ENCODE measurements at places on chromosomes 1 and 21.
A peak's percentile ranks its signal among the peaks of the same experiment; 100 is the strongest.

DNA sequence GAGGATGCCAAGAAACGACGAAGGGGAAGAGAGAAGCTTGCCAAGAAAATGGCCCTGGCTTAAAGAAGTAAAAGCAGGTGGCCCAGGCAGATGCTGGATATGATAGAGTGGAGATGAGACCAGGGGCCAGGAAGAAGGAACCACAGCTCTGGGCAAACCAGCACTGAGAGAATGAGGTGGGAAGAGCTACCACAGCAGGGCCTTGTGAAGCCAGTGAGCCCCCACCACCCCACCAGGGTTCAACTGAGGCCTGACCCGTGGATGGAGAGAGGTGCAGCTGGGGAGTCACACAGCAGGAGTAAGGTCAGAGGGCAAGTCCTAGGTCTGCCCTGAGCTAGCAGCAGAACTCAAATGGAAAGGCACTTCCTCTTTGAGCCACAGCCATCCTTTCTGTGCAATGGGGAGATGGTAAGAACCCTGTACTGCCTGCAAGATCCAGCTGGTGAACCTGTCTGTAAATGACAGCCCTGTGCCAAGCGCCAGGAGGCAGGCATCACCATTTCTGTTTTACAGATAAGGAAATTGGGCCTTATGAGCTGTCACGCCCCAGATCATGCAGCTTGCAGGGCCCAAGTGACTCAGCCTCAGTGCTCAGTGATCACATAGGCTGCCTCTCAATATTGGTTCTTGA lies 8.5 kb downstream of the SH3BGRL3 start:
- H3K4me1 ChIP-seq: peaks cover 17% of the 10 kb centered on the region
- no peak overlapping the region for H3K27ac ChIP-seq
- DNase-seq: no peak
- no peaks in the 10 kb centered on the region for H3K27me3 ChIP-seq
- no peaks in the 10 kb centered on the region for H3K36me3 ChIP-seq
- H3K4me3 ChIP-seq: no peak overlapping the region

DNA sequence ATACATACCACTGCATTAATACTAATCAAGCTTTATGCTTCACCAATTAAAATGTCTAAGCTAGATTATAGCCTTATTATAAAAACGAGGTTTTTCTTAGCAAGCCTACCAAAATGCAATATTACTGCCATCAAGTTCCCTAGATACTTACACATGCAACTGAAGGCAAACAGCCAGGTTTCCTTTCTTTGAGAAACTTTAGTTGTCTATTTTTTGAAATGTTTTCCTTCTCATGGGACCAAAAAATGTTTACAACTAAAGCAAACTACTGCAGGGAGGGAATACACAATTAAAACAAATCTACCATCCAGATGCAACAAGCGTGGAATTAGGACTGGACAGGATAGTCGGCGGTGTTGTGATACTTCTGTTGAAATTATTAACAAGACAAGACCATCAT lies 1.3 kb downstream of the ZNF644 start:
- peaks cover 17% of the 10 kb centered on the region for H3K36me3 ChIP-seq
- DNase-seq: no peak
- peak overlapping the region; percentile 85 for H3K4me3 ChIP-seq
- H3K27ac ChIP-seq: peak overlapping the region; percentile 96
- H3K27me3 ChIP-seq: no peaks in the 10 kb centered on the region

GRCh38 chr1:56532350-56532683 lies 47.0 kb downstream of the PLPP3 start:
- H3K27me3 ChIP-seq: no peaks in the 10 kb centered on the region
- H3K4me3 ChIP-seq: no peak overlapping the region
- H3K27ac ChIP-seq: no peak overlapping the region
- no peak for DNase-seq

GRCh38 chr21:36175771-36176565 lies 19.3 kb downstream of the DOP1B start:
- no peaks in the 10 kb centered on the region for H3K36me3 ChIP-seq
- no peak overlapping the region for H3K27ac ChIP-seq
- H3K4me3 ChIP-seq: no peak overlapping the region
- H3K4me1 ChIP-seq: no peaks in the 10 kb centered on the region

DNA sequence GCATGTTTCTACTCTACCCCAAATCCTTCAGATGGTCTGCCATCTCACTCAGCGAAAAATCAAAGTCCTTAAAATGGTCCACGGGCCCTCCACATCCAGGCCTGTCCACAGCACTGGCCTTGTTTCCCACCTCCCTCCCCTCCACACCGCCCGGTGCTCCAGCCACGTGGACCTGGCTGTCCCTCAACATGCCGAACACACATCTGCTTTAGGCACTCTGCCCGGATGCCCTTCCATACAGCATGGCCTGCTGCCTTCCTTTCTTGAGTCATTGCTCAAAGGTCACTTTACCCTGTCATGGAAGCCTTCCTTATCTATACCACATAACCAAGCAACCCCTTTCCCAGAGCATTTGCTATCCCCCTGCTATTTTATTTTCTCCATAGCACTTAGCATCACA lies 143.0 kb downstream of the DNM3 start:
- H3K36me3 ChIP-seq: no peaks in the 10 kb centered on the region
- H3K4me1 ChIP-seq: no peaks in the 10 kb centered on the region
- H3K27me3 ChIP-seq: no peaks in the 10 kb centered on the region
- H3K4me3 ChIP-seq: no peak overlapping the region
- no peak overlapping the region for H3K27ac ChIP-seq
- DNase-seq: no peak

DNA sequence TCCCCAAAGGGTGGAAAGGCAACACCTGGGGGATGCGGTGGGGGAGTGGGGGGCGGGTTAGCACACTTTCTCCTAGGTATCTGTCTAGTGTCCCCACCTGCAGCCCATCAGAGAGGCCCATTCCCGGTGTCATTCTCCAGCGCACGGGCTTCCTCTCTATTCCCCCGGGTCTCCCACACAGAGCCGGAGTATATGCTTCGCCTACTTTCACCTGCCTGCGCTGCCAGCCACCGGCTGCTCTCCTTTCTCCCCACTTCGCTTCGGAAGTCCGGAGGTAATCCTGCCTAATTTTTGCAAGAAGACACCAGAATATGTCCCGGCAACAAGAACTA lies 852 bp downstream of the RGS7 start:
- H3K27me3 ChIP-seq: peaks cover 18% of the 10 kb centered on the region
- DNase-seq: no peak
- H3K4me1 ChIP-seq: peaks cover 2% of the 10 kb centered on the region
- no peak overlapping the region for H3K27ac ChIP-seq
- peak overlapping the region; percentile 65 for H3K4me3 ChIP-seq

DNA sequence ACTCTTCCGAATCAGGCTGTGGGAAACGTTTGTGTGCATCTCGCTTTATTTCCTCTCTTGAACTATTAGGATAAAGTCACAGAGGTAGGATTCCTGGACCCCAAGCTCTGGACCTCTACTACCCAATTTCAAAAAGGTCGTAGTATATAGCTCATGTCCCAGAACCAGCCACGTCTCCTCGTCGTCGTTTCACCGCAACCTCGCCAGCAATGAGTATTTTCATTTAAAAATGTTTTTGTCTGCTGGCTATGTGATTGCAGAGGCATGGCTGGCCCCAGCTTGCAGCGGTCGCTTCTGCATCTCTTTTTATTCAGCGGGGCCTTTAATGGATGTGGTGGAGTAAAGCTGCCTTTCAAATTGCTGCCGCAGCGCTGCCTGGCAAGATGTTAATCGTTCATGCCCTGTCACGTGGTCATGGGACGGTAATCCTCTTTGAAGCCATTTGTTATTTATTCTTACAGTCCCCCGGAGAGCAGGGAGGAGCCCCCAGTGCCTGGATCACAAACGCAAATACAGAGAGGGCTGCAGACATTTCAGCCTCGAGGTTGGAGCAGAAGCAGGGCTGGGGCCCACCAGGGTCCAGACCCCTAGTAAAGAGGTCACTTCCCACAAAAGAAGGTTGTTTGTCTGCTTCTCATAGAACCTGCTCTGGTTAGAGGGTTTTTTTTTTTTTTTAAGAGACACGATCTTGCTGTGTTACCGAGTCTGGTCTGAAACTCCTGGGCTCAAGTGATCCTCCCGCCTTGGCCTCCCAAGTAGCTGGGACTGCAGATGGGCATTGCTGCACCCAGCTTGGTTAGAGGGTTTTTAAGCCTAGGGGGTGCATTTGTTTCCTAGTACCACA lies 11.6 kb upstream of the NPHP4 start:
- no peak overlapping the region for H3K4me3 ChIP-seq
- H3K4me1 ChIP-seq: no peaks in the 10 kb centered on the region
- no peaks in the 10 kb centered on the region for H3K27me3 ChIP-seq
- no peak for DNase-seq

DNA sequence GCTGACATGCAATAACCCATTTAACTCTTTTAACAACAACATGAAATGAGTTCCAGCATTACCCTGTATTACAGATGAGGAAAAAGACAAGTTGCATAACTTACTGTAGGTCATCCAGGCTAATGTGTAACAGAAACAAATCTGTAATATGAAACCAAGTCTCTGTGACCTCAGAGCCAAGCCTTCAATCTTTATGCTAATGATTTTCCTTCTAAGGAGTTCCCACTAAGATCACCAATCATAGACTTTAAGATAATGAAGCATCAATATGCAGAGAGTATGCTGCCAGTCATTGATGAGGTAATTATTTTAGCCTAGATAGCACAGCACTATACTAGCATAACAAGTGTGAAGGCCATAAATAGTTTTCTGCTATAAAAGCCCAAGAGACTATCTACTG lies 35.6 kb upstream of the RNPC3 start:
- no peaks in the 10 kb centered on the region for H3K36me3 ChIP-seq
- H3K27ac ChIP-seq: no peak overlapping the region
- DNase-seq: no peak
- no peaks in the 10 kb centered on the region for H3K4me1 ChIP-seq
- no peaks in the 10 kb centered on the region for H3K27me3 ChIP-seq
- no peak overlapping the region for H3K4me3 ChIP-seq

- no peaks in the 10 kb centered on the region for H3K4me1 ChIP-seq
- no peak overlapping the region for H3K4me3 ChIP-seq
- no peaks in the 10 kb centered on the region for H3K36me3 ChIP-seq
Observed at GRCh38 chr1:83554174-83554573, 444.8 kb downstream of the TTLL7 start.

GRCh38 chr1:112754116-112754628 lies 39.0 kb upstream of the PPM1J start:
- H3K4me3 ChIP-seq: no peak overlapping the region
- DNase-seq: no peak
- H3K27ac ChIP-seq: no peak overlapping the region
- no peaks in the 10 kb centered on the region for H3K27me3 ChIP-seq

GRCh38 chr1:18578271-18578670 lies 52.4 kb upstream of the PAX7 start:
- no peaks in the 10 kb centered on the region for H3K36me3 ChIP-seq
- no peak for DNase-seq
- H3K27me3 ChIP-seq: peaks cover 2% of the 10 kb centered on the region
- no peak overlapping the region for H3K4me3 ChIP-seq
- no peaks in the 10 kb centered on the region for H3K4me1 ChIP-seq

DNA sequence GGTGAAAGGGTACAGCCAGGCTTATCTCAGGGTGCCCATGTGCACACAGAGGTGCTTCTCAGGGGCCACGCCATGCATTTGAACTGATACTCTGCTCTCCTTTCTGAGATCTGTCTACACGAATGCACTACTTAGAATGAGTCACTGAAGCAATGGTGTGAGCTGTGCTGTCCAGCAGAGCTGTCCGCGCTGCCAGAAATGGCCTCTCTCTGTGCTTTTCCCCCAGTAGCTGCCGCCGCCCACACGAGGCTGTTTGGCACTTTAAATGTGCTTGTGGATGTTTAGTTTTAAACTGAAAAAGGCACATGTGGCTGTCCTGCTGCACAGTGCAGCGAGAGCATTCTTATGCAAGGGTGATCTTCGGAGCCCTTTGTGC lies 87.1 kb upstream of the COL6A1 start:
- no peaks in the 10 kb centered on the region for H3K27me3 ChIP-seq
- no peak overlapping the region for H3K4me3 ChIP-seq
- no peak overlapping the region for H3K27ac ChIP-seq
- no peaks in the 10 kb centered on the region for H3K36me3 ChIP-seq
- DNase-seq: no peak

DNA sequence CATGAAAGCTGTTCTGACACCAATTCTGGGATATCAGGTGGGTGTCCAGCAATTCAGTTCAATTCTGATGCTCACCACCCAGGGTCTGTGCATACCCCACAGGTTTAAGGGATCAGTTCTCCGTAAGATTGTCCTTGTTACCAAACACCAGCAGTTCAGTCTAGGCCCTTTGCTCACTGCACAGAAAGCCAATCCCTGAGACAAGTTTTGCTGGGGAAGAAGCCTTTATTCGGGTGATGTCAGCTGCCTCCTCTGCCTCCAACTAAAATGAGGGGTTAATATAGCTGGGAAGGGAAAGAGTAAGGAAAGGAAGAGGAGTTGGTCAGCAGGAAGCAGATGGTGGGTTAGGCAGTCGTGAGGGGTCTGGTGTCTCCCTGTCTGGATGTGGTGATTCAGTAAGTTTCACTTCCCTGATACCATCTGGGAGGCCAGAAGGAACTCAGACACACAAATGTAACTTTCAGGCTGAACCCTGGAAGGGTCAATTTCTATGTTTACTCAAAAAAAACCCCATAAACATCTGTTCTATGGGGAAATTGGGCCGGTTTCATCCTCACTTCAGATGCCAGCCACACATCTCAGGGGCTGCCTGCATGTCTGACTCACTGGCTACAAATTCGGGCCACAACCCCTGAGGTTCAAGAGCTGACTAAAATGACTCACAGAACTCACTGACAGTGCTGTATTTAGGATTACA lies 83.3 kb upstream of the PGBD5 start:
- no peak overlapping the region for H3K27ac ChIP-seq
- H3K4me1 ChIP-seq: no peaks in the 10 kb centered on the region
- H3K4me3 ChIP-seq: no peak overlapping the region
- DNase-seq: no peak

DNA sequence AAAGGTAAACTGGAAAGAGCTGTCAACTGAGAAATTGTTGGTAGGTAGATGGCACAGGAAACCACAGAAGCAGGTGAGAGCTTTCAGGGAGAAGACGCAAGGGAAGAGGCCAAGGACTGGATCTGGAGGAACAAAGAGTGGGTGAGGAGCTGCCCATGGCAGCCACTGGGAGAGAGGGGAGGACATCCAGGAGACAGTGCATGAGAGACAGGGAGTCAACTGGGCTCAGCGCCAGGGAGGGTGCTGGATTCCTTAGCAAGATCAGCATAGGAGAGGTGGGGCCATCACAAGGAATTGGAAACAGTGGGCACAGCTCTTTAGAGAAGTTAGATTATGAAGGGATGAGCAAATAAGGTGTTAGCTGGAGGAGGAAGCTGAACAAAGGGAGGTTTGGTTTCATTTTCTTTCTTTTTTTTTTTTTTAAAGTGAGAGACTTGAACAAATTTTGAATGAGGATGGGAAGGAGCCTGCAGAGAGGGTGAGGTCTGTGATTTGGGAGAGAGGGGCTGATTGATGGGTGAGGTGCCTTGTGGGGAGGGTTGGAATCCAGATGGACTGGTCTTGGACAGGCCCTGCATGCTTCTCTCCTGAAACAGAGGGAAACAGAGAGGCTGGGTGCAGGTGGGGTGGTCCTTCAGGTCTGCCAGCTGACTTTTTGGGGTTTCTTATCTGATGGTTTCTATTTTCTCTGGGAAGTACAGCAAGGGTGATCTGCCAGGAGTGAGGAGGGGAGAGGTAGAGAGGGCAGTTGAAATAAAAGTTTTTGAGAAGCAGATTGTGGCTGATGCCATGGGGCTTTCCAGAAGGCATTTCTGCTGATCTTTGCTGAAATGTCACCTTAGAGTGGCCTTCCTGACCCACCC lies 5.4 kb downstream of the CYP4B1 start:
- DNase-seq: no peak
- H3K4me3 ChIP-seq: no peak overlapping the region
- no peak overlapping the region for H3K27ac ChIP-seq
- no peaks in the 10 kb centered on the region for H3K27me3 ChIP-seq

GRCh38 chr1:42682739-42683531 lies 717 bp downstream of the YBX1 start:
- peak overlapping the region; percentile 78 for H3K27ac ChIP-seq
- DNase-seq: peak; percentile 55
- peaks cover 34% of the 10 kb centered on the region for H3K36me3 ChIP-seq
- H3K4me3 ChIP-seq: peak overlapping the region; percentile 89

Measured in H1 (cell line).